Upper lobe of left lung (tissue), 6 donors: ENCODE measurements at places on chromosomes 1 and 21. TPM values are rescaled to one million over a fixed set of nuclear protein-coding genes. Genes with fewer than 3 reads are reported as not detected.

The RAB3B gene
- 1.2 TPM for total RNA-seq

DNA sequence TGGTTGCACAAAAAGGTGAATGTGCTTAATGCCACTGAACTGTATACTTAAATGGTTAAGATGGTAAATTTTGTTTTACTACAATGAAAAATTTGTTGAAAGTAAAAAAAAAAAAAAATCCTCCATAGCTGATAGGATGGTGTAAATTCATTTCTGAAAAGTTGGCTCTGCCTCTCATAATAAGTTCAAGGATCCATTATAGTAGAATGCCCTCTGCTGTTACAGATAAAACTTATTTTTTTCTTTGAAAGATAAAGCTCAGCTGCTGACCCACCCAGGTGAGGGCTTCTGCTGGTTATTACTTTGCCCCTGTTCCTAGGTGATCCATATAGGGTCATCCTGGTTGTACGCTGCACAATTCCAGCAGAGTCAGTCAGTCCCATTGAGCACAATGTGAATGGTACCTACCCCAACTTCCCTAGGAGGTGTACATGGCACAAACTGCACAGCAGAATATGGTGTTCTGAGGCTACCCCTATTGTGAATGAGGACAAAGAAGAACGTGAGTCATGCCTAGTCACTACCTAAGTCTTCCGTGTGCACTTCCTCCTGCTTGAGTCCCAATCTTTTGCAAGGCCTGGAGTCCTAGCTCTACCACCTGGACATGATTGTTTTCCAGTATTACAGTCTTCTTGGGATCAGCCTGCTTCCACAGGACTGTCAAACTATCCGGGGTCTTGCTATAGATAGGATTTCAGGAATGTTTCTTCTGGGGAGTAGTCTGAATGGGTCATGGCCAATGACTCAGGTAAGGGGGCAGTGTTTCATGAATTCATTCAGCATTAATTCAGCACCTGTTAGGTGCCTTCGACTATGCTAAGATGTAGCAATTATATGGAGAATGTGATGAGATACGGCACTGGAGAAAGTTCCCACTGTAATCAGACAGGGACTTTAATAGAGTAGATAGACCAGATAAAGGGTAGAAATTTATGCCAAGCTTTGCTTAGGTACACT is 20.8 kb upstream of the CD5L start:
- no peak for DNase-seq
- H3K4me1 ChIP-seq = no peaks in the 10 kb centered on the region
- H3K27me3 ChIP-seq = no peaks in the 10 kb centered on the region
- H3K4me3 ChIP-seq = no peak overlapping the region
- no peak overlapping the region for H3K27ac ChIP-seq

- H3K4me1 ChIP-seq = no peaks in the 10 kb centered on the region
- H3K27ac ChIP-seq = no peak overlapping the region
- no peaks in the 10 kb centered on the region for H3K27me3 ChIP-seq
- H3K36me3 ChIP-seq = no peaks in the 10 kb centered on the region
- DNase-seq = no peak
Measured at GRCh38 chr1:17108786-17109185, 10.5 kb downstream of the PADI2 start.

GRCh38 chr1:220655961-220656740 is 34.0 kb upstream of the C1orf115 start:
- no peak overlapping the region for H3K4me3 ChIP-seq
- DNase-seq = no peak
- H3K36me3 ChIP-seq = no peaks in the 10 kb centered on the region
- no peak overlapping the region for H3K27ac ChIP-seq
- H3K4me1 ChIP-seq = no peaks in the 10 kb centered on the region

DNA sequence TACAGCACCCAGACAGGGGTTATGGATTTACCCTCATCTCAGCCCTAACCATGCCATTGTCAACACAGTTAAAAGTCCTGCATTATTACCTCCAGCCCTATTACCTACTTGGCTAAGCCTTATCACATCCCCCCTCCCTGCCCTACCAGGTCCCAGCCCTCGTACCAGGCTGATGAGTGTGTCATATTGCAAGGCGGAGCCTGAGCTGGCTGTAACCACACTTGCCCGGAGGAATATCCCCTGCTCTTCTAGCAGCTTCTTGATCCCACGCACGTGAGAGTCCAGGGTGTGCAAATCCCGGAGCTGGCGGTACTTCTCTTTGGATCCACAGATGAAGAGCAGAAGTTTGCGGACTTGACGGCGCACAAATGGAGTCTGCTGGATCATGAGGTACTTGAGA is 87.4 kb downstream of the UBR4 start:
- no peak overlapping the region for H3K4me3 ChIP-seq
- no peaks in the 10 kb centered on the region for H3K4me1 ChIP-seq
- no peaks in the 10 kb centered on the region for H3K27me3 ChIP-seq
- peaks cover 83% of the 10 kb centered on the region for H3K36me3 ChIP-seq

DNA sequence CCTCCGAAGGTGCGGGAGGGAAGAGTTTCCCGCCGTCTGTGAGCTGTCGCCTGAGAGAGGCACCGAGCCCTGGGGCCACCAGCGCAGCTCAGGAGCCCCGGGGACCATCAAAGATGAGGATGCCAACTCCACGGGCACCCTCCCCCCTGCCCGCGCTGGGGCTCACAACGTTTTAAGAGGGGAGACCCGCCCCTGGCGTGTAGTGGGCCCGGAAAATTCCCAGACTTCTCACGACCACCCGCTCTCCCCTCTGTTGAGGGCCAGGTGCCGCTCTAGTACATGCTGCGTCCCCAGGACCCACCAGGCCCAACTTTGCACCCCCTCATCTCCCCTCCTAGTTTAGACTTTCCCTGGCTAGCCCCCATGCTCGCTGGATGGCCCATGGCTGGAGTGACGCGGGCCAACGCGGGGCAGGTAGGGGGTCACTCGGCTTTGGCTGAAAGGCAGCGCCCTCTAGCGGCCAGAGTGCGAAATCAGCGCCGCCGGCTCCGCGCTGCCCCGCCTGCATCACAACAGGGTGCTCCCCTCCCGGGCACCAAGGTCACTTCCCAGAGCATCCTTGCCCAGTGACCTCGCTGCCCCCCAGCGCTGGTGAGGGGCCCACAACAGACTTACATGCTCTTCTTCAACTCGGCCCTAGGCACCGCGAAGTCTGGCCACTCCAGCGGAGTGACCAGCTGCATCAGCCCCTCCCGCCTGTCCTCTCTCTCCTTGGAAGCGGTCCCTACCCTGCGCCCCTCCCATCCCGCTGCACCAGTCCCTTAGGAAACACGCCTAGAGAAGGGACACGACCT is 1.8 kb downstream of the CD160 start:
- H3K4me3 ChIP-seq = peak overlapping the region; percentile 30
- no peaks in the 10 kb centered on the region for H3K36me3 ChIP-seq
- peak; percentile 70 for DNase-seq
- H3K27me3 ChIP-seq = no peaks in the 10 kb centered on the region

DNA sequence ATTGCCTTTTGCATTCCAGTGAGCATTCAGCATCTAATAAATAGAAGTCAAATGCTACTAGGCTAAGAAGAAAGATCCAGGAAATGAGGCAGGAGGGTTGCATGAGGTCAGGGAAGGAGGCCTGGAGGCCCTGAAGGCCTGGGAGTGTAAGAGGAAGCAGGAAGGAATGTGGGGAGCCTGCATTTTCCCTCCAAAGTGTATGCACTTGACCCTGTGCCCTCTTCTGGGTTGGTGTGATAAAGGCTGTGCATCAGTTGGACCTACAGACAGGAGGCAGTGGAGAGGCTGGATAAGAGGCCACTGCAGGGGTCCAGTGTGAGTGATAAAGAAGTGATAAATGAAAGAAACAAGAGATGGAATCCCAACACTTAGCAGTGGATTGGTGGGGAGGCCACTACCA is 20.4 kb downstream of the KIAA1614 start:
- no peak overlapping the region for H3K4me3 ChIP-seq
- DNase-seq = no peak
- no peaks in the 10 kb centered on the region for H3K36me3 ChIP-seq
- no peaks in the 10 kb centered on the region for H3K27me3 ChIP-seq
- no peaks in the 10 kb centered on the region for H3K4me1 ChIP-seq

DNA sequence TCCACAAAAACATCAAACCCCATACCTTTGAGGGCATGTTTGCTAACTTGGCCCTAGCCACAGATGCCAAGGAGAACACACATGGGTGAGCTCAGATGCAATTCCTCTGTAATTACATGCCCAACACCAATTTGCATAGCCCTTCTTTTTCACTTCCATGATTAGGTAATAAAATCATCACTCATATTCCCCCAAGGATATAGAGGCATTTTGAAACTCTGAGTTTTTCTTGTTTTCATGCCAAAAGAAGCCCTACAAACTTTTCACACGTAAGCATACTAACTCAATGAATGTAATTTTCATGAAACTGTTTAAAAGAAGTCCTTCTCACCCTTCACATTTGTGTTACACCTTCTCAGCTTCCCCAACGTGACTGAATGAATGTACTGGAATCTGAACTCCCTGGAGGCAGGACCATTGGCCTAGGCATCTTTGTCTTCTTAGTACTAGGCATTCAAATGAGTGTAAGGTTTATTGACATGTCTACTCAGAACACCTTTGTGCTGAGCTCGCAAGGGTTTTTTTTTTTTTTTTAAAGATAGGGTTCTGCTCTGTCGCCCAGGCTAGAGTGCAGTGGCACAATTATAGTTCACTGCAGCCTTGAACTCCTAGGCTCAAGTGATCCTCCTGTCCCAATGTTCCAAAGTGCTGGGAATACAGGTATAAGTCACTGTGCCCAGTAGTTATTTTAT is 31.0 kb downstream of the FBXO42 start:
- no peak overlapping the region for H3K27ac ChIP-seq
- H3K36me3 ChIP-seq = no peaks in the 10 kb centered on the region
- H3K4me3 ChIP-seq = no peak overlapping the region
- DNase-seq = no peak
- peaks cover 41% of the 10 kb centered on the region for H3K4me1 ChIP-seq
- no peaks in the 10 kb centered on the region for H3K27me3 ChIP-seq

- no peak overlapping the region for H3K27ac ChIP-seq
- no peak overlapping the region for H3K4me3 ChIP-seq
- H3K4me1 ChIP-seq = no peaks in the 10 kb centered on the region
- H3K27me3 ChIP-seq = no peaks in the 10 kb centered on the region
- DNase-seq = no peak
- H3K36me3 ChIP-seq = no peaks in the 10 kb centered on the region
Measured at GRCh38 chr1:57235730-57236510, 187.9 kb downstream of the DAB1 start.

DNA sequence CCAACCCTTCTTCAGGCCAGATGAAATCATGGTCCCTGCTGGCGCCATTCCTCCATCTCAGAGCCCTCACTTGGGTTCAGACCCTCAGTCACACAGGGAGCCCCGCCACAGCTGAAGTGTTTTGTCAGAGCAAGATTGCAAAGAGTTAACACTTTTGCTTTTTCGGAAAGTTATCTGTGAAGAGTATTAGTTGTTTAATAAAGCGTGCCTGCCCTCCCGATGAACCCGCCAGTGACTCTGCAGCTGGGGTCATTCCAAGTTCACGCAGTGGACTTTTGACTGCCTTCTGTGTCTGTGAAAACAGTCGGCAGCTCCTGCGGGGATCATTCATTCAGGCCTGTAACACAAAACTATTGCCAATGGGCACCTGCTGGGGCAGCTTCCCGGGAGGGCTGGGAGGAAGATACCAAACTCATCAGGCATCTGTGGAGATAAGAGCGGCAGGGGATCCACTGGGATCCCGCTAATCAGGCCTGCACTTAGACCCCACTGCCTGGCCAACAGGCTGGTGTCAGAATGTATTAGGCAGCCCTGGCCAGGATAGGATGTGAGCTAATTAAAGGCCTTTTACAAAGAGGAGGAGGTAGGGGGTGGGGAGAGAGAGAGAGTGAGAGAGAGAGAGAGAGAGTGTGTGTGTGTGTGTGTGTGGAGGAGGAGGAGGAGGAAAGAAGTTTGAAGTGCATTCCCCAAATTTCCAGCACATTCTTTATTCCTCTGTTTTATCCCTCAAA is 184.5 kb downstream of the DHRS3 start:
- no peak overlapping the region for H3K4me3 ChIP-seq
- peaks cover 53% of the 10 kb centered on the region for H3K4me1 ChIP-seq
- H3K27ac ChIP-seq = peak overlapping the region; percentile 77
- no peak for DNase-seq
- no peaks in the 10 kb centered on the region for H3K36me3 ChIP-seq

- H3K27me3 ChIP-seq = no peaks in the 10 kb centered on the region
- DNase-seq = no peak
- H3K4me1 ChIP-seq = peaks cover 14% of the 10 kb centered on the region
Measured at GRCh38 chr1:111484391-111485026, 10.7 kb downstream of the C1orf162 start.

- no peaks in the 10 kb centered on the region for H3K36me3 ChIP-seq
- no peaks in the 10 kb centered on the region for H3K27me3 ChIP-seq
- no peak overlapping the region for H3K4me3 ChIP-seq
Measured at GRCh38 chr1:225933072-225933471, 7.9 kb downstream of the LEFTY2 start.

The SYPL2 gene
- 0.30 TPM for total RNA-seq

The ZMYND12 gene
- total RNA-seq = 7.7 TPM

DNA sequence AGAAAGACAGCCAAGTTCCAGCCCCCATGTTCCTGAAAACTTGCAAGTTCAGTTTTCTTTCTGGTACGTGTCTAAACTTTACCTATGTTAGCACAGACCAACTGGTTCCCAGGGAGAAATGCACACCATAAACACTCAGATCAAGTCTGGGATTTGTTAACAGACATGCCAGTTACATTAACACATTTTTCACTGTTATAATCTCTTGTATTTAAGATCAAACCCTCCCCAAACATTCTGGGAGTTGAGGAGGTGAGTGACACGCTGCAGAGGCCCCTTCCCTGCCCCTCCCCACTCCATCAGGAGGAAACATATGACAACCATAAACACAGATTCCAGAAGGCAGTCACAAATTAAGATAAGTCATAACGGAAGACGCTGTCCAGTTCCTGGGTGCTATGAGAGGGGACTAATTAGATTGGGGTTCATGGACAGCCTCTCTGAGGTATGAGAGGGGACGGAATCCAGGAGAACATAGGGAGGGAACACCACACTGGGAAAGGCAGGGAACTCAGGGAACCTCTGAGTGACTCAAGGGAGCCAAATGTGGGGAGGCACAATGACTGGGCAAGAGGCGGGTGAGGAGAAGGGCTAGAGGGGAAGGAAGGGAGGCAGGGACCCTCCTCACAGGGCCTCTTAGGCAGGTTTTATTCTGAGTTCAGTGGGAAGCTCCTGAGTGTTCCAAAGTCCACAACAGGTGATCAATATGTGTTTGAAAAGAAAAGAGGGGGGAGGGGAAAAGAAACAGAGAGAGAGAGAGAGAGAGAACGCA is 25.0 kb downstream of the DUSP10 start:
- H3K27me3 ChIP-seq = no peaks in the 10 kb centered on the region
- no peak overlapping the region for H3K27ac ChIP-seq
- no peak overlapping the region for H3K4me3 ChIP-seq
- DNase-seq = no peak
- H3K36me3 ChIP-seq = no peaks in the 10 kb centered on the region
- H3K4me1 ChIP-seq = peaks cover 47% of the 10 kb centered on the region

The AJAP1 gene
- 2.6 TPM for total RNA-seq

- no peaks in the 10 kb centered on the region for H3K36me3 ChIP-seq
- no peak for DNase-seq
- H3K4me3 ChIP-seq = no peak overlapping the region
- H3K27ac ChIP-seq = no peak overlapping the region
- no peaks in the 10 kb centered on the region for H3K4me1 ChIP-seq
Measured at GRCh38 chr1:189496768-189497167, 980.9 kb downstream of the BRINP3 start.

The AADACL3 gene
- not detected for total RNA-seq

The UCK2 gene
- 7.5 TPM for total RNA-seq

The PCAT6 gene
- total RNA-seq = not detected

- H3K4me3 ChIP-seq = no peak overlapping the region
- H3K4me1 ChIP-seq = peaks cover 24% of the 10 kb centered on the region
- no peak overlapping the region for H3K27ac ChIP-seq
- DNase-seq = no peak
Measured at GRCh38 chr1:6450943-6451373, 15.0 kb downstream of the TNFRSF25 start.
